KBM-7 (cell line): ENCODE measurements at places on chromosomes 5 and 9.

- peak; percentile 85 for DNase-seq
Measured at GRCh38 chr9:122350577-122351355, 20.1 kb upstream of the PTGS1 start.

DNA sequence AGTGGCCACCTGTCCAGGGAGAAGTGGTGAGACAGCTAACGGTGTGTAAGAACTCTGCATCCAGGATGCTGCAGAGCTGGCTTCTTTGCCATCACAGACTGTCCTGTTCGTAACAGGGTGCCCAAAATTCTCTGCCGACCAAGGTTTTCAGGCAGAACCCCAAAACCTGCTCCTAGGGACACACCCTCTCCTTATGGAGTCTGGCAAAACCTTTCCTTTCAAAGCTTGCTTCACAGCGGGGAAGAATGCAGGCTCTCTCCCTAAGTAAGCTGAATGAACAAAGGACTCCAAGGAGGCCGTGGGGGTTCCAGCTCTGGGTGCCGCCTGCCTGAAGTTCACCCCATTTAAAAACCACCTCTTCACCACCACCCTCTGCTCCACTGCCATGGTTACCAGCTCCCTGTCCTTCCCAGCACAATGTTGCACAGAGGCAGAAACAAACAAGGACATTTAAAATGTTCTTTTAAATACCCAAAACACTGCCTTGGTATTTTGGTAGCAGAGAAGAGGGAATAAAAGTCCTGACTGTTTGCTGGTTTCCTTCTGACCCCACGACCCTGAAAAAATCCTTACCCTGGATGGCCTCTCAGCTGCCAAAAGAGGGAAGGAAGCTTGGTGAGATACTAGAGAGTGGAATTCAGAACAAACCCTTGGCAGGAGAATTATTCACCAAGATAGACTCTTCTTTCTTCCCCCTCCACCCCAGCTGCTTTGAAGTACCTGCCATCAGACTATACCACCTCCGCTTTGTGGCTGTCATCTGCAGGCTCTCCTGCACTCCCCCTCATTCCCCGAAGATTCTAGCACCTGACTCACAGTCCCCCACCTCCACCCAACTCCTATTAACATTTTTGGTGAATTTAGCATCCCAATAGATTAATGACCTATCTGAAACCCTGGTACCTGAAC, 7.1 kb upstream of the KLF9 start:
- DNase-seq: peak; percentile 60

GRCh38 chr5:81533629-81534405, 139.9 kb upstream of the ACOT12 start:
- DNase-seq: no peak

DNA sequence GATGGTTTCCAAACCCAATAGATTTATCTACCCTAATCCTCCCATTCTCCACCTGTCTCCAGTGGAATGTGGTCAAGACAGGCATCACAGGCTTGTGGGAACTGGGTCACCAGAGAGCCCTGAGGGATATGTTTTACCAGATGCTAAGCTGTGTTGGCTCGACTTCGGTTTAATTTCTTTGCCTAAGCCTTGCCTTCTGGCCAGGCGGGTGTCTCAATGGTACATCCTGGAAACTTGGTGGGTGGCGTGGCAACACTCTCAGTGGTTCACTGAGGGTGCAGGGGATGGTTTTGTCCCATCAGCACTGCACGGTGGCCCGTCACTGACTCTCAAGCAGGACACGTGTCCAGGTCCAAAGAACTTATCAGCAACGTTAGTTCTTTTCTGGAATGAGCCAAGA, 192.2 kb downstream of the TENT4A start:
- DNase-seq: no peak

DNA sequence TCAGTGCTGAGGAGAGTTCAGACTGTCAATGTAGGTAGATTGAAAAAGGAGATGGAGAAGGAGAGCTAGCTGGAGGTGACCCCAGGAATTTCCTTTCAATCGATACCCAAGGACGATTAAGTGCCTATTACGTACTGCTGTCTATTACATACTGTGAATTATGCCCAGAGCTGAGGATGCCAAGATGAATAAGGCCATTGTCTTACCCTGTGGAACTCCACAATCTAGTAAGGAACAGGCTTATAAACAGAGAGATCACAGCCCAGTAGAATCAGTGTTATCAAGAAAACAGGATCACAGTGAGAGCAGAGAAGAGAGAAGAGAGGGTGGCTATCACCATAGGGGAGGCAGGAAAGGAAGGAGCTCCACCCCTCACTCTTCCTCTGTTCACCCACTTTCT, 54.1 kb upstream of the PDE8B start:
- no peak for DNase-seq

GRCh38 chr5:96434201-96434645, 1.2 kb upstream of the PCSK1 start:
- peak; percentile 41 for DNase-seq

- DNase-seq: peak; percentile 18
Measured at GRCh38 chr9:70581214-70581954, 166.9 kb upstream of the KLF9 start.

DNA sequence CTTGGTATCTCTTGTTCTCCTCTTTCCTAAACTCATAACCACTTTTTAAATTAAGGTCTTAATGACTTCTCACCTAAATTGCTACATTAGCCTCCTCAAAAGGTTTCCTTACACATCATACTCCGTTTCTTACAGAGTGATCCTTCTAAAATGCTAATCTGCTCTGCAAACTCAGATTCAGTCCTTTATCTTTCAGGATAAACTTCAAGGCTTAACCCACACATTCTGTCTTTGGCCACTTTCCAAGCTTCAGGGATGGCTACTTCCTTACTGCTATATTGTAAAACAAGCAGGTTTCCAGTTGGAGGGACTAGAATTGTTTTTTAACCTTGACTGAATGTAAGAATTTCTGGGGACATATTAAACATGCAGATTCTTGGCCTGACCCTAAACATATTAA, 105.5 kb upstream of the CHD1 start:
- DNase-seq: peak; percentile 30

DNA sequence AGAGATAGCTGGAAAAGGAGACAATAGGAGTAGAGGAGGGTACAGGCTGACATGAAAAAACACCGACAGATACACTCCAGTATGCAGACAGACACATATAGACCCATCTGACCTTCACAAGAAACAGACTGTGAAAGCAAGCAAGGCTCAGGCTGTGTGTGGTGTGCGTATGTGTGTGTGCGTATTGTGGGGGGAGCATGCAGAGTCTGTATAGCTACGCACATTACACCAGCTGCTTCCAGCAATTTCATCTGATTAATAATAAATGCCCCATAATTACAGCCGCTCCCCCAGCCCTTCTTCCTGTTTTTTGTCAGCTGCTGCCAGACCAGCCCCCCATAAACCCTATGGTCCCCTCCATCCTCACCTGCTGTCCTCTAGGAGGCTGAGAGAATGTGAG, 6.7 kb downstream of the CNTFR start:
- DNase-seq: no peak

GRCh38 chr5:159057996-159058395, 41.7 kb downstream of the EBF1 start:
- DNase-seq: no peak

GRCh38 chr5:91007251-91007650, 375.9 kb downstream of the ARRDC3 start:
- DNase-seq: no peak

DNA sequence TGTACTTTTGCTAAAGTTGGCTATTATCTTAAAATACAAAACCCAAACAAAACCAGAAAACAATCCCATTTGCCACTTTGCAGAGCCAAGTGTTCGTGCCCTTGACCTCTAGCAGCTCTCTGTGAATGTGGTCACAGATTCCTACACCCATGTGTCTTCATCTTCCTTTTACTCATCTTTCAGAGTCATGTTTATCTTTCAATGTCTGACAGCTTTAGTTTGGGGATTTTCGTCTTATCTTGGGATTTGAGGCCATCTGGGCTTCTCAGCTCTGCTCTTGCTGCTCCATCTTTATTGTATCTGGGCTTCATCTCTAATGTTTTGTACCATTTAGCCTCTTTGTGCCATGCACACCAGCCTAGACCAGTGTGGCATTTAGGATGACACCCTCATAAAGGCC, 81.0 kb downstream of the DAPK1 start:
- DNase-seq: no peak

DNA sequence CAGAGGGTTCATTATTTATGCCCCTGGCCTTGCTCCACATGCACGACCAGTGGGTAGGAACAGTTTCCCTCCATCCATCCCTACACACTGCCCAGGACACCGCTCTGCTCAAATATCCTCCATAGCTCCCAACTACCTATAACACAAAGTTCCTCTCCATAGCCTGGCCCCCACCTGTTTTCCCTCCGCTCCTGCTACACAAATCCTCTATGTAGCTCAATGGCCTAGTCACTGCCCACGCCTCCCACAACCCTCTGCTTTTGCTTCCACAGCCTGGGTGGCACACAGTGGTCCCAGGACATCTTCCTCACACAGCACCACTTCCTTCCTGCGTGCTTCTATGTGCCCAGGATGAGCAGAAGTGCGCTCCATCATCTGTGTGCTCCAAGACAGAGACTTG, 20.4 kb downstream of the REXO4 start:
- DNase-seq: no peak

- DNase-seq: no peak
Measured at GRCh38 chr9:89956331-89956730, 351.5 kb downstream of the GADD45G start.

DNA sequence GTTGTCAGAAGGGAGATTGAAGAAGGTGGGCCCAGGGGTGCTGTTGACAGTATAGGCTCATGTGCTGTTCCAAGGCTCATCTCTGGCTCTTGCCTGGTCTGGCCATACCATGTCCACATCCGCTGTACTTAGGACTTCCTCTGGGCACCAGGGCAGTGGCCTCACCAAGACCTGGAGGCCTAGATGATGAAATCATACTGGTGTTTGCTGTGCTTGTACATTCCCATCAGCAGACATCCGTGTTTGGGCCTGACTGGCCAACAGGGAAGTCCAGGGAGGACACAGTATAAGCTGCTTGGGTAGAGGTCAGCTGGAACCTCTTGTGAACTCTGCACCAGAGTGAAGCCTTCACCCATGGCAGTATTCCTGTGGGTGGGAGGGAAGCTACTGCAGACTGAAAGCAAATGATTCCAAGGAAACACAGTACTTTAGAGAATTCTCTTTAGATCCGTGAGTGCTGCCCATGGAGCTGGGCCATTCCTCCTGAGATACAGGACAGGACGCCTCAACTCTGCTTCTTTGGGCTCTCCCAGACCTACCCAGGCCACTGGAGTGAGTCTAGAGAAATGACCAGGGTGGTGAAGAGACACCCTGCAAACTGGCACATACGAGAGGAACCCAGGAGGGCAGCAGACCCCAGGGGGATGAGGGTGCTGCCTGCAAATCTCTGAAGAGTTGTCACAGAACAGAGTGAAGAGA, 22.5 kb downstream of the POLR1E start:
- DNase-seq: no peak

- no peak for DNase-seq
Measured at GRCh38 chr5:37283214-37283820, 34.1 kb upstream of the CPLANE1 start.

GRCh38 chr9:113624721-113625120, 161.2 kb downstream of the RGS3 start:
- no peak for DNase-seq

DNA sequence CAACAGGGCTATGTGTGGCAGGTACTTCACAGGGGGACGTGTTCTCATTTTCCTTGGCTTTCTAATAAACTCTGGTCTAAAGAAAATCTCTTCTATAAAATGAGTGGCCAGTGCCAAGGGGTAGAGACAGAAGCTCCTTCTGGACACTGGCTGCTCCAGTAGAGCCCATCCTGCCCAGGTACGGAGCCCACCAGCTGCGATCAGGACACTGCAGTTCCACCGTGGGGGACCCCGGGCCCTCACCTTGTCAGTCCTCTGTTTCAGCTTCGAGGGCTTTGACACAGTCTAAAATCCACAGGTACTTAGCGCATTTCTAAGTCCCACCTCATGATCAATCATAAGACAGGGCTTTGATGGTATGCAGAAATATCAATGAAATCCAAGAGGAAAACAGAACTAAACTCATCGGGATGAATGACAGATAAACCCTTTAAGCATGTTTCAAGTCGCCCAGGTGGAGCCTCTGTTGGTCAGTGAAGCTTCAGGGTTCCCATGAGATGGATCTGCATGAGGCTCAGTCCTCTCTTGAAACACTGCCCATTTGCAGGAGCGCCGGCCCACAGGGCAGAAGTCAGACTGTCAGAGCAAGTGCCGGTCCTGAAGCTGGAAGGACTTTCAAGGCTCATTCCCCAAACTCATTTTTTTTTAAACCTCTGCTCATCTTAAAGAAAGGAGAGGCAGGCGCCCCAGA, 20.3 kb upstream of the TERT start:
- no peak for DNase-seq

DNA sequence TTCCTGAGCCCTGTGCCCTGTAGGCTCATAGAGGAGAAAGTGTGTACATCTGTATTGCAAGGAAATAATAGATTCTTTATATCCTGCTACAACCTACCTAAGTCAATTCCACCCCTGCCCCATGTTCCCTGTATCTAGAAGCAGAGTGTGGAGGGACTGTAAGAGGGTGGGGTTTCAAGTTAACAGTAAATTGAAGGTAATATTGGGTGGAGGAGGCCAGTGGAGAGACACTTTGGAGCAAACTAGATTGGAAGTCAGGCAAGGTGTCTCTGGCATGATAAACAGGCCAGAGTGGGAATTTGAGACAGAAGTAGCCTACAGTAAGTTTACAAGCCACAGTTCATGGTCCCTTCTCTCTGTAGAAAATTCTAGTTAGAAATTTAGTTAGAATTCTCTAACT, 2.3 kb upstream of the HEMGN start:
- DNase-seq: no peak

GRCh38 chr5:140322751-140323731, 20.1 kb upstream of the PFDN1 start:
- no peak for DNase-seq

DNA sequence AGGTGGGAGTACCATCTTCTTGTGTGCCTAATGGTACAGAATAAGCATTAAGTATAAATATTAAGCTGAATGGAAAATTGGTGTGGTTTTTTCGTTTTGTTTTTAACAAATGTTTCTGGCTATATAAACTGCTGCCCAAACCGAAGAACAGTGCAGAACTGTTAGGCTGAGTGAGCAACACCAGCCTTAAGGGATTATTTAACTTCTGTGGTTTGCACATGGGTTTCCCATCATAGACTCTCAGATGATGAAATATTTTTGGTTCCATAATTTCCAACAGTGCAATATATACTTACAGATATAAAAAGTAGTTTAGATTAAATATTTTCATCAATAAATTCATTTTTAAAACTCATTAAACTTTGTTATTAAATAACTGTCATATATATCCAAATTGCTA, 16.4 kb downstream of the C5orf63 start:
- DNase-seq: no peak

DNA sequence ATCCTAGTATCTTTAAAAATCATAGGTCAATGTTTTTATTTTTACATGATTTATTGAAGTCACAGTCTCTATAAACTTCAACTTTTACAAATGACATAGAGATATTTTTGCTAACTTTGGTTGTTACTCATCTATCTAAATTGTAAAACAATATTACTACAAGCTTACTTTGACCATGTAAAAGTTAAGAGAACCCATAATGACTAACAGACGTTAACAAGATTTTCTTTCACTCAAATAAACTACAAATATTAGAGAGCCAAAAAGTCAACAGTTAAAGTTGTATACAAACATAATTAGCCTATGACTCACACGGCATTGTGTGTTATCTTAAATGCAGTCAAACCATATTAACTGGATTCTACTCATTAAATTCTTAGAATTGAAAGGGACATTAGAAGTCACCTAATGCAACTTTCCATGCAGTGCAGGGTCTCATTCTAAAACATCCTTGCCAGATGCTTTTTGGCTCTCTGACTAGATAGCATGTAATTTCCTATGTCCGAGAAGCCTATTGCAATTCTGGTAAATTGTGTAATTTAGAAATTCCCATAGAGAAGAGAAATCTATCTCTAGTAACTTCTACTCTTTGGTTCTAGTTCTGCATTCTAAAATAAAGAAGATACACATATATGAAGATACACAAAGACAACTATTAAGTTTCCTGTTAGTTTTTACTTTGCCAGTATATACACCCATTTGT, 42.2 kb upstream of the UGT3A2 start:
- DNase-seq: no peak
